HuH-7.5 (cell line): ENCODE measurements at places on chromosomes 3 and 15.

DNA sequence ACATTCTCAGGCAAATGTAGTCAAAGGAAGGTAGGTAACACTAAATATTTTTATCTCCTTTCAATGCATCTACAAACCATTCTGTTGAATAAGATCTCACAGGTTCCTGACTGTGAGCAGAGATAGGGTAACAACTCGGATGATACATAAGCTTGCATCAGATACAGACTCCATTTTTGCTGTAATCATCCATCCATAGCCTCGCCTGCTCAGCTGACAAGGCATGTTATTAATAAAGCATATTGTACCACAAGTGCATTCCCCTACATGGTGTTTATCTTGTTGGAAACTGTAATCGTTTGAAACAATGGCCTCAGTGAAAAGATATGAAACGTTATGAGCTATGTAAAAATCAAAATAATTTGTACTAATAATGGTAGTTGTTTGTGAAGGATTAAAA, 35.4 kb upstream of the TCF12 start:
- DNase-seq = no peak

GRCh38 chr3:87076946-87077345, 86.0 kb upstream of the VGLL3 start:
- no peak for DNase-seq

- no peak for DNase-seq
Observed at GRCh38 chr3:161800985-161801559, 304.5 kb downstream of the OTOL1 start.

GRCh38 chr3:175608911-175609310, 749.8 kb downstream of the NAALADL2 start:
- no peak for DNase-seq

- DNase-seq = no peak
Observed at GRCh38 chr3:81492040-81492439, 269.4 kb downstream of the GBE1 start.

- no peak for DNase-seq
Observed at GRCh38 chr3:51391566-51392354, 675 bp downstream of the RBM15B start.

GRCh38 chr3:84140631-84141030, 818.2 kb upstream of the CADM2 start:
- DNase-seq = no peak

DNA sequence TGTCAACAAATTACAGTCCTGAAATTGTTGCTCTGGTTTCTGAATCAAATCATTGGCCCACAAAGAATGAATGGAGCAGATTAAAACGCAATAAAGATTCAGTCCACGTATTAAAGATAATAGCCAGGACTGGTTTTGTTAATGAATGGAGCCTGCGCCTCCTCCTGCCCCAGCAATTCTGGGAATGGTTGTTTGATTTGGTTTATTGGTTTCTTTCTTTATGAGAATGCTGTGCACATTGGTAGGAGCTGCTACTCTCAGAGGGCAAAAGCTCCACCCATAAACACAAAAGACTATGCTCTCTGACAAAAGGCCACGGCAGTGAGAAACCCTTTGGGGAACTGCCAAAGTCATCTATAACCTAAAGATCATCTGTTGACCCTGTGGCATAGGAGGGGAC, 261.1 kb downstream of the ABHD5 start:
- no peak for DNase-seq

- DNase-seq = peak; percentile 38
Observed at GRCh38 chr3:107524841-107525643, 2.3 kb downstream of the BBX start.

GRCh38 chr3:51703068-51703760, 3.7 kb upstream of the GRM2 start:
- DNase-seq = no peak

GRCh38 chr15:81433462-81433861, 59.4 kb upstream of the TMC3 start:
- no peak for DNase-seq

GRCh38 chr3:105511031-105511430, 144.3 kb downstream of the ALCAM start:
- no peak for DNase-seq

DNA sequence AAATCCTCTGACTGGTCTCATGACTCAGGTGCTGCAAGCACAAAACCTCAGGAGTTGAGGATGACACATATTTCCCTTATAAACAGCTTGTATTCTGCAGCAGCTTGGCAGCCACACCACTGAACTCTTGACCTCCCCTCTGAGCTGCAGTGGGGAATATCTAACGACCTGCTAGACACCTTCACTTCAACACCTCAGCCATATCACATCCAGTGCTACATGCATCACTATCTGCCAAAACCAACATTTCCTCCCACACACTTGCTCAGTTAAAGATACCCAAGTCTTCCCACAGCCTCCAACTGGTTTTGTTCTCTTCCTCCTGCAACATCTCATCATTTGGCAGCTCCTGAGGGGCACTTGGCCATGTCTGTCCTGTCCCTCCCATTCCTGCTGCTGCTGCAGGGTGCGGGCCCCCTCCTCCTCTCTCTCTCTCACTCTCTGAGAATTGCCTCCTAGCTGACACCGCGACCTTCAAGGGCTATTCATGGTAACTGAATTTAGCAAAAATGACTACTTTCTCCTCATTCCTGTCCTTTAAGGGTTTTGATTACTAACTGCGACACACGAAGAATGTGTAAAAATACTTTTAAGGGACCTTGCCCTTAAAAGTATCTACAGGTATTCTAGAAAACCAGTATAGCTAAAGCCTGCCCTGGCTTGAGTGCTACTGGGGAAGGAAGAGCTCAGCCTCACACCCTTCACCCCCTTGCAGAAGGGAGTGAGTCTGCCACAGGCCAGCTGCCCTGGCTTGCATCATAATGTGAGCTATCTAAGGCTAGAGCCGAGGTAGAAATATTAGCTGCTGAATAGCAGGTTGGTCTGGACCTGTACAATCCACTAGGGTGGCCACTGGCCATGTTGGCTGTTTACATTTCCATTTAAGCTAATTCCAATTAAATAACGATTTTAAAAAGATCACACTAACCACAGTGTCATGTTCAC, 5.0 kb upstream of the CCR9 start:
- no peak for DNase-seq

DNA sequence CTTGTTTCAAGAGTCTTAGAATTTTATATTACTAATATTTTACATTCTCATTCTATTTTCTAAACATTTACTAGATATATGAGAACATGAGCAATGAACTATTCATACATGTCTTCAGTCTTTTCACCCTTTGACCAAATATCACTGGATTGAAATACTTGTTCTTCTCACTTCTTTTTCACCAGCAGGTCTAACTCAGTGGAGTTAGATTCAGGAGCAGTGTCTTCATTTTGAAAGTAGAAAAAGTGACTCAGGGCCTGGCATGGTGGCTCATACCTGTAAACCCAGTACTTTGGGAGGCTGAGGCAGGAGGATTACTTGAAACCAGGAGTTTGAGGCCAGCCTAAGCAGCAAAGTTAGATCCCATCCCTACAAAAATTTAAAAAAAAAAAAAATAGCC, 70.8 kb downstream of the USP13 start:
- no peak for DNase-seq

- DNase-seq = peak; percentile 68
Observed at GRCh38 chr15:79184465-79184892, 93.9 kb upstream of the RASGRF1 start.

GRCh38 chr15:85302271-85302670, 78.1 kb upstream of the AKAP13 start:
- no peak for DNase-seq

- DNase-seq = no peak
Observed at GRCh38 chr15:49946681-49947080, 172.4 kb downstream of the ATP8B4 start.

- no peak for DNase-seq
Observed at GRCh38 chr15:48370460-48370859, 39.2 kb downstream of the DUT start.

DNA sequence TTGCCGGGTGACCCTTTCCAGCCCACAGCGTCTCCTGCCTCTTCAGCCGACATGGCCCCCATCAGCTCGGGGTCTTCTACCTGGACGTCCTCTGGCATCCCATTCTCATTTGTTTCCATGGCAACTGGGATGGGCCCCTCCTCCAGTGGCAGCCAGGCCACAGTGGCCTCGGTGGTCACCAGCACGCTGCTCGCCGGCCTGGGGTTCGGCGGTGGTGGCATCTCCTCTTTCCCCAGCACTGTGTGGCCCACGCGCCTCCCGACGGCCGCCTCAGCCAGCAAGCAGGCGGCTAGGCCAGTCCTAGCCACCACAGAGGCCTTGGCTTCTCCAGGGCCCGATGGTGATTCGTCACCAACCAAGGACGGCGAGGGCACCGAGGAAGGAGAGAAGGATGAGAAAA, 170.2 kb downstream of the FEZF2 start:
- DNase-seq = no peak

DNA sequence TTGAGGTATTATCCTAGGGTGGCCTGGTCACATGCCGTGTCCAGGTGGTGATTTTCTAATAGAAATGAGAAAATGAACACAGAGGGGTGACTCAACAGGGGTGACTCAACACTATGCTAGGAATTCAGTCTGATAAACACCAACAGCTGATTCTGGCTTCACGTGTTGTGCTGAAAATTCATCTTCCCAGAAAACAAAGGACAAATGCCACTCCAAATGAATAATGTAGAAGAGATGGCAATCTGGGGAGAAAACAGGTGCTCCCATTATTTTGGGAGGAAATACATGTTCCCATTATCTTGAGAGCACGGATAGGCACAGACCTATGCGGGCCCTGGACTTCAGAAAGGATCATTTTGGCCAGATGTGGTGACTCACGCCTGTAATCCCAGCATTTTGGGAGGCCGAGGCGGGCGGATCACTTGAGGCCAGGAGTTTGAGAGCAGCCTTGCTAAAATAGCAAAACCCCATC, 101.2 kb upstream of the MEX3B start:
- DNase-seq = no peak

GRCh38 chr3:123632161-123632655, 47.4 kb upstream of the HACD2 start:
- DNase-seq = no peak

GRCh38 chr3:120550546-120550945, 45.6 kb upstream of the NDUFB4 start:
- DNase-seq = no peak

- no peak for DNase-seq
Observed at GRCh38 chr15:54288049-54288448, 309.8 kb downstream of the UNC13C start.

DNA sequence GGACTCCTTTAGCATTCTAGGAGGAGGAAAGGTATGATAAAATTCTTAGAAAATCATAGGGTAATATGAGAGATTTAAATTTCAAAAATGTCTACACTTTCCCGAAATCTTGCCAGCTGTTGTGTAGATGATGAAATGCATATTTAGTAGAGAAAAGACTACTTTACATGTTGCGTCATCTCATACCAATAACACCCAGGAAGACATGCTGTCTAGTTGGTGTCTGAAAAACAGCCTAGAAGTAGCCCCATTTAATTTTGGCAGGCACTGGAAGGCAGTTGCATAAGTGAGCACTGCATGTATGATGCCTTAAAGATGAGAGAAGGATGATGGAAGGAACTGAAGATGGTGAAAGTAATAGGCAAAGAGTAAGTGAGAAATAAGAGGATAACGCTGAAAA, 310.5 kb upstream of the TPM1 start:
- DNase-seq = no peak

GRCh38 chr3:129101370-129102138, 20.1 kb downstream of the RAB43 start:
- no peak for DNase-seq

- no peak for DNase-seq
Observed at GRCh38 chr3:132435911-132436425, 18.7 kb downstream of the DNAJC13 start.

DNA sequence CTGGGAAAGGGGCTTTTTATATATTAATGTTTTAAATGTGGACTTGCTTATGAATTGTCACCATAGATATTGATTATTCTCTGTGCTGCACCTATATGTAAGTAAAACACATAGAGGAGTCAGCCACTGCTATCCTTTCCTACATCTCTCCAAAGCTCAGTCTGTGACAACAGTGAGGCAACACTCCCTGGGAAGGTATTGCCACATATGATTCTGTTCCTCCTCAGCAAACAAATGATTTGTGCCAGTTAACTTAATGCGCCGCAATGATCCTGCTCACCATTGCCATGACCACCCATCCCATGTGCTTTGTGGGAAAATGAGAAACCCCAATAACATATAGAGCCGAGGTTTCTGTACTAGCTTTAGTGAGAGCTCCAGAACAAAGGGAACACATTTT, 75.1 kb upstream of the FBN1 start:
- no peak for DNase-seq

- DNase-seq = no peak
Observed at GRCh38 chr15:74790080-74790916, 8.4 kb downstream of the CSK start.

DNA sequence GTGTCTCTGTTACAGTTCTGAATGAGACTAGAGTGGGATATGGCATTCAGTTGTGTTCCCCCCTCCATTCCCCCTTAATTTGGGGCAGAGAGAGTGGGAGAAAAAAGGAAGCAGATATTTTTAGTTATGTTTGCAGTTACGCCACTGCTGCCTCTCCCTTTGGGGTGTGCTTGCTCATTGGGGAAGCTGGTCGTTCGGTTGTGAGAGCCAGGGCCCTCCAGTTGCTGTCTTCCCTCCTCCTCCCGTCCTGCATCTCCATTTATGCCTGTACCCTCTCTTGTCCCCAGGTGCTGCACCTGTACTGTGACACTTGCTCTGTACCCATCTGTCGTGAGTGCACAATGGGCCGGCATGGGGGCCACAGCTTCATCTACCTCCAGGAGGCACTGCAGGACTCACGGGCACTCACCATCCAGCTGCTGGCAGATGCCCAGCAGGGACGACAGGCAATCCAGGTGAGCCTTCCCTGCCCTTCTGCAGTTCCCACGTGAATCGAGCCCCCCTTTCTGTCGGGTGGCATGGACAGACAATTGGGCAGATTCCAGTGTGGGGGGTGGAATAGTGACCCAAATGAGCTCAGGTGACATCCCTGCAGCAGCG, 55.8 kb downstream of the TRIM71 start:
- DNase-seq = no peak

- no peak for DNase-seq
Observed at GRCh38 chr3:184290331-184290730, 8.7 kb upstream of the PSMD2 start.

DNA sequence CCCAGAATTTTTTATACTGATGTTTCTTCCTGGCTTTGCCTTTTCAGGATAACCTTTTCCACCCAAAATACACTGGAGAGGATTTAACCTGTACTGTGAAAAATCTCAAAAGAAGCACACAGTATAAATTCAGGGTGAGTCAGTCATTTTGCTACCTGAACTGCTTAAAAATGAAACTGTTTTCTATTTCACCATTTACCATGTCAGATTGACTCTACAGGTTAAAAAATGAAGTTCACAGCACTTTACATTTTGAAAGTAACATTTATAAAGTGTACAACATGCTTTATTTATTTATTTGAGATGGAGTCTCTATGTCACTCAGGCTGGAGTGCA, 115.2 kb downstream of the GHSR start:
- DNase-seq = no peak

DNA sequence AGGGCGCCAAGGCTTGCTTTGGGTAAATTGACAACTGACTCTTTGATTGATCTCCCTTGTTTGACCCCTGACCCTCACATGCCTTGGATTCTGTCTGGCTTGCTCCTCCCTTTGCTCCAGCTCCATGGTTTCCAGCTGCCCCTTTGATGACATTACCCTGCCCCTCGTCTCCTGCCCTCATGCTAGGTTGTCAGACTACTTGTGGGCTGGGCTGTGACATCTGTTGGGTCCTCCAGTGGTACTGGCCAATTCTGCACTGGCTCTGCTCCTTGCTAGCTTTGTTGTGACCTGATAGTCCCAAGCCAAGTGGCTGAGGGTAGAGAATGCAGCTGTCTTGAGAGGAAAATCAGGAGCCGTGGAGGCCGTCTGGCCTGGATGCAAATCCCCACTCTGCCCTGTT, 6.2 kb downstream of the THSD4 start:
- no peak for DNase-seq
